Renal cortex interstitium (tissue), 15 donors: ENCODE measurements at places on chromosomes 16 and 17. TPM values are rescaled to one million over a fixed set of nuclear protein-coding genes. Genes with fewer than 3 reads are reported as not detected.
A peak's percentile ranks its signal among the peaks of the same experiment; 100 is the strongest.

- DNase-seq: no peak
Measured at GRCh38 chr17:40536295-40537171, 28.7 kb downstream of the CCR7 start.

DNA sequence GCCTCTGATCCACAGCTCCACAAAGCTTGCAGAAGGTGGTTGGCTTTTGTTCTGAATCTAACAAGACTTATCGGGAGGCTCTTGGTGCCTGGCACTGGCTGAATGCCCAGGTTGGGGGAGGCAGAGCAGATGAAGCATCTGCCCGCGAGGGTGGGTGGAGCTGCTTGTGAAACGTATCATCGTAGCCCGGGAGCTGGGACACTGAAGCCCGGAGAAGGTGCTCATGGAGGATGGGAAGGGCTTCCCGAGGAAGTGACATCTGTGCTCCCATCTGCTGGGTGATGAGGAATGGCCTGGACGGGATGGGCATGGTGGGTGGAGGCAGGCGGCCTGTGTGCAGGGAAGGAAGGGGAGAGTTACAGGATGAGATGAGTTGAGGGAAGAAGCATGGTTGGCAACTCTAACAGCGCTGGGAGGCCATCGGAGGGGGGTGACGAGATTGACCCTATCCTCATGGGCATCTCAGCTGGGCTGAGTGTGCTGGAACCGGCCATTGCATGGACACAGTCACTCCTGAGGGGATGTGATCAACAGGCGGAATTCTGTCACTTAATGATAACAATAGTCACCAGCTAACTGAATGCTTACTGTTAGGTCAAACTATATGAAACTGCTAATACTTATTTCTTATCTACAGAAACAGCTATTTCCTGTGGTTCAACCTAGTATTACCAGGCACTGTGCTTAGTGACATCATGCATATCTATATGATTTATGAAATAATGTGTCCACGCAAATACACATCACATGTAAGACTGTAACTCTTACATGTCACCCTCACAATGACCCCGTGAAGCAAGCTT is 102.7 kb downstream of the ABCC6 start:
- no peak for DNase-seq

DNA sequence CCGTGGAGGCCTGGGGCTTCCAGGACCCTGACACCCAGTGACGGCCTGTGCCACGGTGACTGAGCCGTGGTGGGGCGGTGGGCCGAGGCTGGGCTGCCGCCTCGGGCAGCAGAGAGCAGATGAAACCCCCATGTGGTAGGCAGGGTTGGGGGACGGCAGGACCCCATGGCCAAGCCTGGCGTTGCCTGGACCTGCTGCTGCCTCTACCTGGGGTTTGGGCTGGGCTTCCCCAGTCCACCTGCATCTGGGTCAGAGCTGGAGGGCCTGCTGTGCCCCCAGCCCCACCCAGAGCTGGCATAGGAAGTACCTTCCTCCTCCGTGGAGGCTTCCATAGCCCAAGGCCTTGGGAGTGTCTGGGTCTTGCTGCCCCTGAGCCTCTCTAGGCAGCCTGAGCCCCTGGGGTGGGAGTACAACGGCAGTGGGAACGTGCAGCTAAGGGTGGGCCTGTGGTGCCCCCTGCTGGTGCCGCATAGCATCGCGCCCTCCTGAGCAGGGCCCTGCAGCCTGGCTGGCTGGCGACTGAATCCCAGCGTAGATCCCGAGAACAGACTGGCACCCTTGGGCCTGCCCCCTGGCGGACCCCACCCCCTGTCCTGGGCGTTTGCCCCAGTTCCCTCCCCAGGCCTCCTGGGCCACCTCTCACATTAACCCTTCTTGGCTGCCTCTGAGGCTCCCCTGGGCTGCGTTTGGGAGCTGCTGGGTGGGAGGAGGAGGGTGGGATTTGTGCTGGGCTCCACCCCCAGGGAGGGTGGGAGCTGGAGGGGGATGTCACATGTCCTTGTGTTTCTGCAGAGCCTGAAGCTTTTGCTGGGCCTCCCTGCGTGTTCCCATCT is 12.6 kb upstream of the ATP6V0C start:
- DNase-seq: peak; percentile 86

DNA sequence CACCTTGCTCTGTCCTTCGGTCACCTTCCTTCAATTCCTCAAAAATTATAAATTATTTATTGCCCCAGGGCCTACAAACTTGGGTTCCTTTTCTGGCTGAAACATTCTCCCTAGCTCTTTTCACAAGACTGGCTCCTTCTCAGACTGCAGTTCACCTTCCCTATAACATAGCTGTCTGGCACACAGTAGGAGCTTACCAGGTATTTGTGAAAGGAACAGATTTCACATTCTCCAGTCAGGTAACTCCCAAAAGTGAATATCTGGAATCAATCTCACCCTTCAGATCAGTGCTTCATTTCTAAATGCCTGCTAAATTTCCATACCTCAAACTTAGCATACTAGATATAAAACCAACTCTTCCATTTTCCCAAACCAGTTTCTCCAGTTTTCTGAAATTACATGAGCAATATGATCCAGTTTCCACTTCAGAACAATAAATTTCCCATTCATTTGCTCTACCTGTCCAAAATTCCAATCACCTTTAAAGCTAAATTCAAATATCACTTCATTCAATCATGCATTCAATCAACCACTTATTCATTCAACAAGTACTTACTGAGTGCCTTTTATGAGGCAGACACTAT is 6.1 kb downstream of the RFFL start:
- DNase-seq: no peak

- DNase-seq: no peak
Measured at GRCh38 chr16:31108035-31108793, at the start of gene BCKDK. TSS of gene BCKDK (plus strand) at chr16:31108386. CDS start at chr16:31109224, 838 bp downstream.

- no peak for DNase-seq
Measured at GRCh38 chr17:8732406-8733085, 12.1 kb downstream of the CCDC42 start.

GRCh38 chr17:9874722-9875121 is 30.3 kb downstream of the RCVRN start:
- no peak for DNase-seq

DNA sequence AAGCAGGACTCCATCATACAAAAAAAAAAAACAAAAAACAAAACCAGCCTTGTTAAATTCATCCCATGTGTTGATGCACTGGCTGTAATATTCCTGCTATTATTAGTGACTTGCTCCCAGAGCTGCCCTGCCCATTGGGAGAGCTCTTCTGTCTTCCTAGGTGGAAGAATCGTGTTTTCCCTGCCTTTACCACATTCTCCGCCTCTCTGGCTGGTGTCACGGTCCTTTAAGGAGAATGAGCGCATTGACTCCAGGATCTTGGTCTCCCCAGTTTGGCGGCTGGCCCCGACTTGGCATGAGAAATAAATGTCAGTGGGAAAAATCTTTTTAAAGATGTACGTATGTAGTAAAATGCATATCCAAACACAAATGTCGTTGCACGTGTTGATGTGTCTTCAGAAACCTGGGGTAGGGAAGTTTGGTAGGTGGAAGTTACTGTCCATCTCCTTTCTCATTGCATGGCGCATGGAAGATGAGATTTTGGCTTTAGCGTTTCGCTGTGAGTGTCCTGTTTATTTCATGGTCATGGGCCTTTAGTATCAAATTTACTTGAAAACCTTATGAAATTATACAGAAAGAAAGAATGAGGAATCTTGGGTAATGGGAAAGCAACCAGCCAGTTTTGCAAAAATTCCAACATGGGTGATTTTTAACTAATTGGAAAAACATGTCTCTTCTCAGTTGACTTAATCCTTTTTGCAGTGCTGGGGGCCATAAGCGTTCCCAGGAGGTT is 15.5 kb downstream of the RMI2 start:
- DNase-seq: no peak

DNA sequence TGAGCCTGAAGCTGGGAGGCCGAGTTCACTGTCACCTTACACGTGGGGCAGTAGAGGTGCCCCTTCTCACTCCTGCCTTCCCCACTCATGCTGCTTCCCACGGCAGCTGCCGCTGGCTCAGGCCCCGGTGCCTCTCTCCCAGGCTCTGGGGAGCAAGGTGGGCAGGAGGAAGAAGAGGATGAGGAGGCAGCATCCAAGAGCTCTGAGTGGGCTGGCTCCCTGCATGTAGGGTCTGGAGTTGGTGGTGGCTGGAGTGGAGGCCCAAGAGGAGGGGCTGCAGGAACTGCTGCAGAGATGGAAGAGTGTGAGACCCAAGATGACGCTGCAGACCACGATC is 8.9 kb downstream of the NKIRAS2 start:
- DNase-seq: no peak

NKIRAS2 gene
- 58.2 TPM for polyA plus RNA-seq

MEFV gene
- polyA plus RNA-seq: 0.19 TPM

RHOT2 gene
- 51.8 TPM for polyA plus RNA-seq
